ENCODE measurements at places on chromosomes 6 and 20.

DNA sequence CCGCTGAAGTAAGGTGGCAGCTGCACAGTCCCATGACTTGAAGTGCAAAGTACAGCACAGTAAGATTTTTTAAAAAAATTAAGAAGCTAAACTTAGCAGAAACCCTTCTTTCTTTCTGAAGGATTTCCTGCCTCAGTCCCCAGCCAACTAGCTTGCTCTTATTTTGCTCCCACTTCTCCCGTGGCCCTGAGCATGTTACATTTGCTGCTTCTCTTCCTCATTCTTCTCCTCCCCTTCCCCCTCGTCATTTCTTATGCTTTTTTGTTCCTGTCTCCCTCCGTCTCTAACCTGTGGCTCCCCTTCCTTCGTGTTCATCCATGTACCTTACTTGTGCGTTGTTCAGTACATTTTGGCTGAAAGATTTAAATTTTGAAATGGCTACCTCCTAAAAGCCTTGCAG is 123.0 kb downstream of the SASH1 start:
- DNase-seq = no peak

DNA sequence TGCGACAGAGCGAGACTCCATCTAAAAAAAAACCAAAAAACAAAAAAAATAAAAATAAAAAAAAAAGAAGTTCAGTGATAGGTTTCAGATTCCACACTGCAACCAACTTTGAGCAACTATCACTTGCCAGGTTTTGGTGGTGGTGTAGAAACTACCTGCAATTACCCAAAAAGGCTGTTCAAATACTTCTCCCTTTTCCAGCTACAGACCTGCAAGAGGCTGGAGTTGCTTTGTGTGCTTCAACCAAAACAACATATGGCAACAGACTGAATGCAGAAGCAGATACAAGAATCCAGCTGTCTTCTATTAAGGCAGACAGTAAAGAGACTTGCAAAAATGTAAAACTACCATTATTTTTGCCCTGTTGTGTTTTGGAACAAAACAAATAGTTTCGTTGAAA is 9.3 kb upstream of the BCAS1 start:
- no peak for DNase-seq

DNA sequence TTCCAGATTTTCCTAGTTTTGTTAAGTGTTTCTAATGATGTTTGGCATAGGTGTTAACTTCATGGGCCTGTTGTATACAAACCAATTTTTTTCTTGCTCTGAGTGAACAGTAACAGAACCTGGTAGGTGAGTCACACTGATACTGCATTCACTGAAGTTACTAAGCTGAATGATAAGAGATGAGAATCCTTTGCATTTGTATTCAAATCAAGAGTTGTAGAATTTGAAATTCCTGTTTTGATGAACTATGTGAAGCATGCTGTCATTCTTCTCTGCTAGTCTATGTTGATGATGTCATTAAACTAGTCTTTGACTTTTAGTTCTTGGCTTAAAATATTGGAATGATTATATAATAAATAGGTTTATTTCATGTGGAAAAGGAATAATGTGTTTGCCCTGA is 37.9 kb downstream of the PTPRA start:
- DNase-seq = no peak

- DNase-seq = no peak
These were observed 36.3 kb upstream of the CLIC5 start for GRCh38 chr6:46051962-46052361.

GRCh38 chr6:149897015-149897697 is 757 bp downstream of the RAET1E start:
- peak; percentile 16 for DNase-seq

DNA sequence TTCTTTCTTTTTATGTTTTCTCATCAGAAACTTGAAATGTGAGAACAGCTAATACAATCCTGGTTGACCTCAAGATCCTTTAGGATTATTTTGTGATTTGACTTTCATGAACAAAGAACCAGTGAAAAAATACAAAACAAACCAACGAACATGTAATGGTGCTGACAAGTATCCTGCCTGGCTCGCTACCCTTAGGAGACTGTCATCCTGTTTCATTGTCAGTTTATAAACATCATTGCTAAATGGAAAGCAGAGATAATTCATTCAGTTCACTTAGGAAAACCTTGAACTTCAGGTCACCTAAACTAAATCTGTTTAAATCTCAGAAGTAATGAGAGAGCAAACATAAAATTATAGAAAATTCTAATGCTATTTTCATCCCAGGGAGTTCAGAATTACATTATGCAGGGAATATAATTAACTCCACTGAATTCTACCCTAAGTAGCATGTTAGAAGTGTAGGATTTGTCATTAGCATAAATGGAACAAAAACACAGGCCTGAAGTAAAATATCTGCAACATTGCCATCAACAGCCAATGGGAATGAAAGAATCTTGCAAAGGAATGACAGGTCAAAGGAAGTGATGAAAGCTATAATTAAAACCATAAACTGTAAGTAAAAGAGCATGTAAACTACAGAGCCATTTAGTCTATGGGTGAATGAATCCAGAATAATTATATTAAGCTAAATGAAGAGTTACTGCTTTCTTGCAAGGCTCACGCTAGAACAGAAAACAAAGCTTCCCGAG is 401.2 kb upstream of the MANEA start:
- DNase-seq = no peak

GRCh38 chr20:18166241-18166881 is 28.7 kb downstream of the KAT14 start:
- DNase-seq = no peak

GRCh38 chr6:169810066-169810989 is 58.9 kb downstream of the ERMARD start:
- no peak for DNase-seq

GRCh38 chr6:96467814-96468213 is 53.8 kb upstream of the UFL1 start:
- DNase-seq = no peak

GRCh38 chr6:166662690-166663089 is 35.6 kb upstream of the RPS6KA2 start:
- DNase-seq = no peak

DNA sequence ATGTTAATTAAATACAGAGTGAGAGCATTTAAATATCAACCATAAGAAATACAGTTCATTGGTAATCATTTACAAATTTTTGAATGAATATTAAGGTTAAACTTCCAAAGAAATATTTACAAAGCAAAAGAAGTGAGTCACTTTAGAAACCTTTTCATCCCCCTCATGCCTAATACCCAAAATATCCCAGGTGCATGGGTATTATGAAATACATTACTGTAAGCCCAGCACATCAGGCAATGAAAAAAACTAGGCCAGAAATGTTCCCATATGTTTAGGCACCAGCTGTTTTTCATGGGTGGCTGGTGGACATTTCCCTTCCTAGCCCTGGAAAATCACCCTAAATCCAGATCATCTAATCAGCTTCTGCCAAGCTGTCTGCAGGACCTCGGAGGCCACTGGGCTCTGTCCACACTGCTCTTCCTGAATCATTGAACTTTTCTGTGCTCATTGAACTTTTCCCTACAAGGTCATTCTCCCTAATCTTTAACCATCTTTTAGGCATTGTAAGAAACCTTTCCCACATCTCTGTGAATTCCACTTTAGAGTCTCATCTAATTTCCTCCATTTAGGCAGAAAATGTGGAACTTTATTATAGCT is 145.3 kb upstream of the STXBP5 start:
- peak; percentile 39 for DNase-seq

DNA sequence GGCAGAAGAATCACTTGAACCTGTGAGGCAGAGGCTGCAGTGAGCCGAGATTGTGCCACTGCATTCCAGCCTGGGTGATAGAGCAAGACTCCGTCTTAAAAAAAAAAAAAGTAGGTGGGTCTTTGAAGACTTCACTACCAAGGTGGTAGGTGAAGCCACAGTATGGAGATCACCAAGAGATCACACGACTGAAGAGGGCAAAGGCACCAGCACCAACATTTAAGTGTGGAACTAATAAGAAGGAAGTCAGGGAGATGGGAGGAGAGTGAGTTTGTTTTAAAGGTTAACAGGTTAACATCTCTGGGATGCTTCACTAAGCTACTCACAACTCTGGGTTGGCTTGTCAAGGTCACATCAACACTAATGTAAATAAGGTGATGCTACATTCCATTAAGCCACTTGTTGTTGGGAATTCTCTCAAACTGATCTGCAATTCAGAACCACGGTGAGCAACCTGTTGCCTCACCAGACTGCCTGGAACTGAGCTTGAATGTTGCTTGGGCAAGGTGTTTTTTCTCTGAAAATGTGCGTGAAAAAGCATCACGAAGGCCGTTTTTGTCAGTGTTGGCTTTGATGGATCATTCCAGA is 48.7 kb downstream of the KCTD20 start:
- no peak for DNase-seq

DNA sequence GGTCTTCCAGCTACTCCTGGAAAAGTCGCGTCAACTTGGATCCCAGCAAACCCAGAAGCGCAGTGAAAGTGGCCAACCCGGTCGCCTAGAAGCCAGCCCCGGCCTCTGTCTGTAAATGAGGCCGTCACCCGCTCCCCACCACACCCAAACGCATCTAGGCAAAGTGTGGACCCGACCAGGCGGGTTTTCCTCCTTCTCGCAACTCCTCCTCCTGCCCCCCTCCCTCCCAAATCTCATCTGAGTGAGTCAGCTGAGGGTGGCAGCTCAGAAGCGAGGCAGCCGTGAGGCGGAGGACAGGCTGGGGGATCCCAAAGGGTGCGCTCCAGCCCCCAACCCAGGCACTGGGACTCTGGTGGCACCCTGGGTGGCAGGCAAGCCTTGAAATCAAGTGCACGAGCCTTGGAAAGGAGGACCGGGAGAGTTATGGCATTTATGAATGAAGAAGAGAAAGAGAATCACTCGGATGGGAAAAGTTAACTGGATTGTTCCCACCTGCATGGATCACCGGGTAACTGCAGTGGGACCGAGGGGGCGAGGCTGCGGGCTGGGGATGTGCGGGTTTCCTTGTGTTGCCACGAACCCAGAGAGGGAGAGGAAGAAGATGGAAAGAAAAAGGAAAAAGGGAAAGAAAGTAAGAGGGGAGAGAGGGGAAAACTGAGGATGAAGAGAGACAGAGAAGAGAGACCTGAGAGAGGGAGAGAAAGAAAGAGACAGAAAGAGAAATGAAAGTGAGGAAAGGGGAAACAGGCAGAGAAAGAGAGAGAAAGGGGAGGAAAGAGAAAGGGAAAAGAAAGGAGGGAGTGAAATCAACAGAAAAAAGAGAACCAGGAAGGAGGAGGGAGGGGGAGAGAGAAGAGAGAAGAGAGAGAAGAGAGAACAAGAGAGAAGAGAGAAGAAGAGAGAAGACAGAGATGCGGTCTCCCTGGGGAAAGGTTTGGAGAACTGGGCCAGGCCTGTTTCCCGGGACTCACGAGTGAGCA is at the start of gene APCDD1L:
Gene APCDD1L (minus strand): TSS at position 167 of the 980 bp plus-strand sequence. CDS start 692 bp downstream, outside the sequence.
- no peak for DNase-seq

DNA sequence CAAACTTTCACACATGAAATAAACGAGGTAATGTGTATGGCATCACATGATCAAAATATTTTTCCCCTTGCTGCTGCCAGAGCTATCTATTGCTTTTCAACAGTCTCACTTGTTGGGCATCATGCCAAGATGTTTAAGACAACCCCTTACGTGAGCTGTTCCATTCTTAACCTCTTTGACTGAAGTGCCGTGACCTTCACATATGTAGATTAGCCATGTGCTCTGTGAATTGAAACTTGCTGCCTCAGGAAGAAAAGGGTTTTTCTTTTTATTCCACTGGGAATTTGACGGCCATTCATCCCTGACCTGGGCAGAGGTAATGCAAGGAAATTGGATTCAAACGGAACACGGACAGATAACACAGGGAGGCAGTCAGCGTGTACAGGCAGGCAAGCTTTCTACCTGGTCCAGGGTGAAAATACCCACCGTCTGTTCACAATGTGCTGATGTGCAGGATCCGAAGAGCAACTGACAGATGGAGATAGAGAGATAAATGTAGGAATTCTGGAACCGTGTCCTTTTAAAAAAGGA is 14.2 kb downstream of the ARID1B start:
- peak; percentile 53 for DNase-seq

GRCh38 chr20:38433304-38433972 is 1.7 kb downstream of the SNHG17 start:
- no peak for DNase-seq

DNA sequence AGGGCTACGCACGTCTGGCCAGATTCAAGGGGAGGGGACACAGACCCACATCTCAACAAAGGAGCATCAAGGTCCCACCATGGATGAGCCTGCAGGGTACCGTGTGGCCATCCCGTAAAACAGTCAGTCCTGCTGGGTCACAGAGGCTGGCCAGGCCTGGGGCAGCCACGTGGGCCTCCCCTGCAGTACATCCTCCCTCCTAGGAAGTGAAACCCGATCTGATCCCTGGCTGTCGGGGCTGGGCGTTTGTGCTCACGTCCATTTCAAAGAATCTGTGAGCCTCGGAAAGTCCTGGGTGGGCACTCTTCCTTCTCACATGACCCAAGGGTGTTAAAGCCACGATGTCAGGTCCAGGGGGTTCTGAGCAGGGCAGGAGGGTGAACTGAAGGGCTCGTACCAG is 14.3 kb downstream of the SULF2 start:
- DNase-seq = no peak

GRCh38 chr20:40525351-40525750 is 163.7 kb downstream of the MAFB start:
- no peak for DNase-seq

DNA sequence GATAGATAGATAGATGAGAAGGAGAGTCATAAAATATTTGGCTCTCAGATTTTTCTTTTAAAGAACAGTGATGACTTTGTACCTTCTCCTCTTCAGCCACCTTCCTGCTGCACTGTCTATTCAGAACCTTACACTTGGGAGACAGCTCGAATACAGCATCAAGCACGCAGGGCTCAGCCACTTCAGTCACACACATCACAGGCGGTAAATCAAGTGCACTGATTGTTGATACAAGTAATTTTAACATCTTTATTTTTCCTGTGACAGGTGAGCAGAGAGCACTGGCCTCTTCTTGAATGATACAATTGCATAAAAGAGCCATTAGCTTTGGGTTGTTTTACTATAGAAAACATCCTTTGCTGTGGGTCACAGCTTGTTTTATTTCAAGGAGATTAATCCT is 1118.5 kb upstream of the EYS start:
- no peak for DNase-seq

DNA sequence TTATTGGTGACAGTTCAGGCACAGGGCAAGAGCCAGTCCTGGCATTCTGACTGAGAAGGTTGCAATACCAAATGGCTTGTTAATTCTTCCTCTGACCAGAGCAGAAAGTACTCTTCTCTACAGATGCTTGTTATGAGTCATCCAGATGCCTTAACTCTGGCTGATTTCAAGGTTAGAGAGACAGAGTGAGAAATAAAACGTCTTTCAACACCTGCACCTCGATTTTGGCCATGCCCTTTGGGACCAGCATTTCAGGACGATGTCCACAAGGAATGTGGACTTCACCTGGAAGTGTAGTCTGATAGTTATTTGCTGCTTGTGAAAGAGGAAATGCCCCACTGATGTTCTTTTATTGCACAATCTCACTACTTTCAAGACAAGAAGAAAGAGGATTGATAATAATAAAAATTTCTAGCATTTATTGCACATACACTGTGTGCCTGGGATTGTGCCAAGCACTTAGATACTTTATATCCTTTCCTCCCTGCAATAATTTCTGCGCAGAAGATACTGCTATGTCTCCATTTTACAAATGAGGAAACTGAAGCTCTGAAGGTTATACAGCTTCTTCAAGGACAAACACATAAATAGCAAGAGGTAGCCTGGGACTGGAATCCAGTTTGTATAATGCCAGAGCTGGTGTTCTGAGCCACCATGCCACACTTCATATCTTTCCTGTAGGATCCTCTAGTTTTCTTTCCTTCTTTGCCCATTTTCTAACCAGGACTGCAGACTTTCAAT is 33.5 kb upstream of the MCM3 start:
- DNase-seq = no peak

All from epithelial cell of proximal tubule (primary cell).